ENCODE measurements at places on chromosomes 3 and 15.
A peak's percentile ranks its signal among the peaks of the same experiment; 100 is the strongest.

DNA sequence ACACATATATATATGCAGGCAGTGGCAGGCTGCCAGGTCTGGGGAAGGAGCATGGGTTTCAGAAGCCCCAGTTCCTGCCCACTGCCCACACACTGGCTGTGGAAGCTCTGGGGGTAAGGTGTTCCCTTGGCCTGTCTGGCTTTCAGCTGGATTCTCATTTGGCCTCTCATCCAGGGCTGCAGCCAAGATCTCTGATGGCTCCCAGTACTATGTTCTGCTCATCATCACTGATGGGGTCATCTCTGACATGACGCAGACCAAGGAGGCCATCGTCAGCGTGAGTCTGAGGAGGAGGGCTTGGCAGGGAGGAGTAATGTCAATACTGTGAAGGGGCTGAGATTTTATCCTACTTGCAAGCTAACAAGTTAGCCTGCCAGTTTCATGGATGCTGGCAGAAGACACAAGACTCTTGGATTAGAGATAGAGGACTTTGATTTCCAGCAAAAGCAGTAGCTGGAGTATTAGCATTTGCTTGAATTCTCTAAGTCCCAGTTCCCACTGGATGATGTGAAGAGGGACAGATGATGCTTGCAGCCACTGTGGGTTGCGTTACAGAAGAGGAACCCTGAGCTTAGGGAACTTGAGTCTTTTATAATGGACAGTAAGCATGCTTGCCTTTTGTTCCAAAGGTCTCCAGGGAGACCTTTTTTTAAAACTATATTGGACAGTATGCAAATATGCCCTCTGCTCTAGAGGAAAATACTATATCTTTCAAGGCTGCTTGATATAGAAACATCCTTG is 5.6 kb upstream of the BRPF1 start:
- no peak for DNase-seq

GRCh38 chr3:30103186-30103585 is 503.2 kb upstream of the TGFBR2 start:
- DNase-seq, result no peak

- no peak for DNase-seq
These were observed 36.3 kb downstream of the GABPB1 start for GRCh38 chr15:50318697-50319096.

DNA sequence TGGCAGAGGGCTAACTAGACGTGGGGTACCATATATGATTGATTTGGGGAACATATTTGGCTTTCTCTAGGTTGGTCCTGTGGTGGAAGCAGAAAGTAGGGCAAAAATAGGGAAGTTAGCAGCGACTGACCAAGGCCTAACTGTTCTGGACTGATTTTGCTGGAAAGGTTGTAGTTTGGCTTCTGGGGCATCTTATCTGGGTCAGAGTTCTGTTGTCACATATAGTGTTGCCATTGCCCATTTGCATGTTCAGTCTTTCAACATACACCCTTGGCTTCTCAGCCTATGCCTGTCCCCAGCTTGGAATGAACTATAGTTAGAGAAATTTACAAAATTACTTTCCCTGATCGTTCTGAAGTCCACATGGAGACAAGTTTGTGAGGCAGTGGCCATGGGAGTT is 426.5 kb downstream of the TBC1D5 start:
- DNase-seq, result no peak

- DNase-seq, result no peak
These were observed 62.9 kb upstream of the TJP1 start for GRCh38 chr15:29885183-29885582.

DNA sequence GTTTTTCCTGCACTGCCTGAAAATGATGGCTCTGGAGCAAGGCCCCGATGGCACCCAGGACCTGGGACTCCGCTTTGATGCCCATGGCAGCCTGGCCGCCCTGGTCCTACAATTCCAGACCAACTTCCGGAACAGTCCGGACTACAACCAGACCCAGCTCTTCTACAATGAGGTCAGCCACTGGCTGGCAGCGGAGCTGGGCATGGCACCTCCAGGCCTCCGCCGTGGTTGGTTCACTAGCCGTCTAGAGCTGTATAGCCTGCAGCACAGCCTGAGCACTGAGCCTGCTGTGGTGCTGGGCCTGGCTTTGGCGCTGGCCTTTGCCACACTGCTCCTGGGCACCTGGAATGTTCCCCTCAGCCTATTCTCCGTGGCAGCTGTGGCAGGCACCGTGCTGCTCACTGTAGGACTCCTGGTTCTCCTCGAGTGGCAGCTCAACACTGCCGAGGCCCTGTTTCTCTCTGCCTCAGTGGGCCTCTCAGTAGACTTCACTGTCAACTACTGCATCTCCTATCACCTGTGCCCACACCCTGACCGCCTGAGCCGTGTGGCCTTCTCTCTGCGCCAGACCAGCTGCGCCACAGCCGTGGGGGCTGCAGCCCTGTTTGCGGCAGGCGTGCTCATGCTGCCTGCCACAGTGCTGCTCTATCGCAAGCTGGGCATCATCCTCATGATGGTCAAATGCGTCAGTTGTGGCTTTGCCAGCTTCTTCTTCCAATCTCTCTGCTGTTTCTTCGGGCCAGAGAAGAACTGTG is 10.9 kb downstream of the DISP2 start:
- no peak for DNase-seq

DNA sequence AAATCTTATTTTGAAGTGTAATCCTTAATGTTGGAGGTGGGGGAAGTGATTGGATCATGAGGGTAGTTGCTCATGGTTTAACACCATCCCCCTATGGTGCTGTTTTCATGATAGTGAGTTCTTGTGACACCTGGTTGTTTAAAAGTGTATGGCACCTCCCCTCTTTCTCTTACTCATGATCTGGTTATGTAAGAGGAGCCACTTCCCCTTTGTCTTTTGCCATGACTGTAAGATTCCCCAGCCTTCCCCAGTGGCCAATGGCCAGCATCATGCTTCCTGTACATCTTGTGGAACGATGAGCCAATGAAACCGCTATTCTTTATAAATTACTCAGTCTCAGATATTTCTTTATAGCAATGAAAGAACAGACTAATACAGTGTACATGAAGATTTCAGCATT is 39.8 kb upstream of the GMNC start:
- DNase-seq, result peak; percentile 3

DNA sequence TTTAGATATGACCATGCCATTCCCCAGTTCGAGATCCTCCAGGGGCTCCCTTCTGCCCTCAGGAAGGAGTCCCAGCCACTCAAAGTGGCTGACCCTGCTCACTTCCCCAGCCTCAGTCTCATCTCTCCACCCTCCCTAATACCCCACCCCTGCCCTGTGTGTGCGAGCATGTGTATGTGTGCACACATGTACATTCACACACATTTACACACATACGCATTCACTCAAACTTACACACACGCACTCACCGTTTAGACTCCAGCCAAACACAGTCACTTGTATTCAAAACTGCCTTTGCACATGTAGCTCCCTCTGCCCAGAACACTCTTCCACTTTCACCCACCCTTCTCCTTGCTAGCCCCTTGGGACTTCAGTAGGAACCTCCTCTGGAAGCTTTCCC is 11.4 kb downstream of the PLA2G4E start:
- DNase-seq, result no peak

GRCh38 chr3:124419303-124419702 is 310.9 kb upstream of the UMPS start:
- DNase-seq, result no peak

- no peak for DNase-seq
These were observed 27.6 kb upstream of the GAP43 start for GRCh38 chr3:115595611-115596275.

DNA sequence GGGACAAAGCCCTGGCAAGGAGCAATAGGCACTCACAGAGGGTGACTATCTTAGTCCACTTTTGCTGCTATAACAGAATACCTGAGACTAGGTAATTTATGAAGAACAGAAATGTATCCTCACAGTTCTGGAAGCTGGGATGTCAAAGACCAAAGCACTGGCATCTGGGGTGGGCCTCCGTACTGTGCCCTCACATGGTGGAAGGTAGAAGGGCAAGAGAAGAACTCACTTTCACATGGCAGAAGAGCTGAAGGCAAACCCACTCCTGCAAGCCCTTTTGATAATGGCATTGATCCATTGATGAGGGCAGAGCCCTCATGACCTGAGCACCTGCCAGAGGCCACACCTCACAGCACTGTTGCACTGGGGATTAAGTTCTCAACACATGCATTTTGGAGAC is 173.4 kb upstream of the C2CD4B start:
- no peak for DNase-seq

DNA sequence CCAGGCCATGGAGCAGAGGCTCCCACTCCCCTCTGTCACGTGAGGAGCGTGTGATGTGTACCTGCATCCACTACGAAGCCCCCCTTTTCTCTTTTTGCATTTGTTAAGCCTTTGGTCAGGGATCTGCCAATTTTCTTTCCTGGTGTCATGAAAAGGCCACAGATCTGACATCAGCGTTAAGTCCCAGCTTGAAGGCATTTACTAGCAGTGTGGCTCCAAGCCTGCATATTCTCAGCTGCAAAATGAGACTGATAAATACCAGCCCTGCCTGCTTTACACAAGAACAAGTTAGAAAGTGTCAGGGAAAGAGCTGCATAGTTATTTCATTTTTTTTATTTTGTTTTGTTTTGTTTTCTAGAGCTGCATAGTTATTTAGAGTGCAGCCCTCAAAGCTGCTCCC is 2.3 kb upstream of the ANKRD63 start:
- DNase-seq, result no peak

DNA sequence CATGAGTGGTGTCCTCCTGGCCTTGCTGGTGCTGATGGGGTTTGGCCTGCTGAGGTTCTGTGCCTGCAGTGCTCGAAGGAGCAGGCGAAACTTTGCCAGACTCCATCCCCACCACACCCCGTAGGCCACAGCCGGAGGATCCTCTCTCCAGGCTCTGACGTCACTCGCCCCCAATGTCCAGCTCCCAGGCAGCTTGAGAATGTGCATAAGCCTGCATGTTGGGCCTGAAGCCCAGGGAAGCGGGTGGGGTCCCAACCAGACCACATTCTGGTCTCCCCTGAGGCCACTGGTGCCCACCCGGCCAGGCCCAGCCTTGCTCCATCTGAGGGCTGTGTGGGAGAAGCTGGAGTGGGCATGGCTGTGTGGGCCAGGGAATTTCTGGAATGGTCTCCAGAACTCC is 109.8 kb downstream of the ASB7 start:
- no peak for DNase-seq

GRCh38 chr3:183502237-183503181 is 53.0 kb downstream of the KLHL6 start:
- no peak for DNase-seq

DNA sequence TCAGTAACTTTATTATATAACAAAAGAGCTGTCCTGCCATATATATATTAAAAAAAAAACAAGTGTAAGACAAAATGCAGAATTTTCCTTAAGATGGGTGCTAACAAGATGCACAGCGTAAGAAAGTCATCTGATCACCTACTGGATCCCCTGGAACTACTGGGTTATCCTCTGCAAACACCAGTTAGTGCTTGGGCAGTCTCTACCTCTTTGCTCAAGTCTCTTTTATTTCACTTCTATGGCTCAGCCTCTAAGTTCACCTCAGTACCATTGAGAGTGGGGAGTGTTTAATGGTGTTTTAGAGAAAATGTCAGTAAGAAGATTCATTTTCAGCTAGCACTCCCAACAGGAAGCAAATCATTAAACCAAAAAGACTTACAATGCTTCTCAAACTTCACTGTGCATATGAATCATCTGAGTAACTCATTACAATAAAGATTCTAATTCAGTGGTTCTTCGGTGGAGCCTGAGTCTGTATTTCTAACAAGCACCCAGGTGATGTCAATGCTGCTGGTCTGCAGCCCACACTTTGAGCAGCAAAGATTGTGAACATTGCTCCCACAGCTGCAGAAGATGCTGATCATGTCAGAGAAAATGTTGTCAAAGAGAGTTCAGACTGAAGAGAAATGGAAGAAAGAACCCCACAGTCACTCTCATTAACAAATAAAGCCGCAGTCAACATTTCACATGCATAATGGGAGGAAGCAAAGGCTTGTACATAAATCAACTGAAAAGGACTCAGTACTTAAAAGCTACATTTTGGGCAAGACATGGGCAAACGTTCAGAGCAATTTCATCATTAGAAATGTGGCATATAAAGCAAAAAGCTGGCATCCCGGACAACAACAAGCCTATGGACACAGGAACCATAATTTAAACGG is 227.1 kb upstream of the ATP11B start:
- DNase-seq, result no peak

- no peak for DNase-seq
These were observed 30.7 kb downstream of the EXOG start for GRCh38 chr3:38526792-38527191.

DNA sequence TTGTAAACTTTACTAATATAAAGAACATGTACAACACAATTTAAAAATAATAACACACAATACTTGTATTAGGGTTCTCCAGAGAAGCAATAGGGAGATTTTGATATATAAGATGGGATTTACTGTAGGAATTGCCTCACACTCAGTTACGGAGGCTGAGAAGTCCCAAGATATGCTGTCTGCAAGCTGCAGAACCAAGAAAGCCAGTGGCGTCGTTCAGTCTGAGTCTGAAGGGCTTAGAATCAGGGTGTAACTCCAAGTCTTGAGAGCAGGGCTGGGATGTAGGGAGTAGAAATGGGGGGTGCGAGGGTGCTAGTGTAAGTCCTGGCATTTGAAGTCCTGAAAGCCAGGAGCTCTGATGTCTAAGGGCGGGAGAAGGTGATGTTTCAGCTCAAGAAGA is 206.6 kb upstream of the HES1 start:
- no peak for DNase-seq

GRCh38 chr3:5275529-5275928 is 88.0 kb downstream of the EDEM1 start:
- DNase-seq, result no peak

GRCh38 chr3:5787861-5788488 is 600.5 kb downstream of the EDEM1 start:
- peak; percentile 48 for DNase-seq

DNA sequence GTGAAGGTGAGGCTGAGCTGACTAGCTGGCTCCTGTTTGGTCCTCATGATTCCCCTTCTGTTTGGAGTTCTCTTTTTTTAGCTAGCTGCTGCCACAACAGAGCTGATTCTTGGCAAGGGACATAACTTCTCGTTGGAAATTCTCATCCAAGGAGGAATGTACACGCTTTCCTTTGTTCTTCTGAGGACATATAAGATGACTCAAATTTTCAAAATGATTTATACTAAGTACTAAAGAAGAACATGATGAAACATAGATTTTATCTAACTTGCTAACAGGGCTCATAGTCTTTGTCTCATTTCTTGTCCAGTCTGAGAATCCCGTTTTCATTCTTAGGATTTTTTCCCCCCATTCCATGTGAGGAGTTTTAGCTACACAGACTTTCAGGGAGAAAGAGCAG is 2.9 kb upstream of the TFG start:
- DNase-seq, result no peak

GRCh38 chr3:38516669-38517068 is 20.5 kb downstream of the EXOG start:
- no peak for DNase-seq

DNA sequence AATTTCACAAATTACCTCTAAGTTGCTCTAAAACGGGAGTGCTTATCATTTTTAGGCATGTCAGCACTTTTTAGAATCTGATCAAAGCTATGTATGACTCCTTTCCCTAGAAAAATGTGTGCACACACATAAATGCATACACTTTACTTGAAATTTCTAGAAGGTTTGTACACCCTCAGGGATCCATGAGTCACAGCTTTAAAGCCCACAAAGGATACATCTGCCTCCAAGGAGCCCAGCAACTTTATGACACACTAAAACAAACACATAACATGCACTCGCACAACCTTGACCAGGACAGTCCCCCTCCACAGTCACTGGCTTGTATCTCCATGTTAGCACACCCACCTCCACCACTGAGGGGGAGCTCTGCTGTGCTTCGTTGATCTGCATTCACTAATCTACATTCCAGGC is 722.0 kb upstream of the CFAP20DC start:
- DNase-seq, result no peak
